ENCODE measurements at places on chromosomes 7 and 10.

- no peak for DNase-seq
Measured at GRCh38 chr7:124250297-124251034, 217.6 kb upstream of the TMEM229A start.

GRCh38 chr10:122165484-122166276 lies 105.4 kb upstream of the BTBD16 start:
- no peak for DNase-seq

GRCh38 chr10:57222603-57223002 lies 861.5 kb upstream of the ZWINT start:
- DNase-seq, result no peak

DNA sequence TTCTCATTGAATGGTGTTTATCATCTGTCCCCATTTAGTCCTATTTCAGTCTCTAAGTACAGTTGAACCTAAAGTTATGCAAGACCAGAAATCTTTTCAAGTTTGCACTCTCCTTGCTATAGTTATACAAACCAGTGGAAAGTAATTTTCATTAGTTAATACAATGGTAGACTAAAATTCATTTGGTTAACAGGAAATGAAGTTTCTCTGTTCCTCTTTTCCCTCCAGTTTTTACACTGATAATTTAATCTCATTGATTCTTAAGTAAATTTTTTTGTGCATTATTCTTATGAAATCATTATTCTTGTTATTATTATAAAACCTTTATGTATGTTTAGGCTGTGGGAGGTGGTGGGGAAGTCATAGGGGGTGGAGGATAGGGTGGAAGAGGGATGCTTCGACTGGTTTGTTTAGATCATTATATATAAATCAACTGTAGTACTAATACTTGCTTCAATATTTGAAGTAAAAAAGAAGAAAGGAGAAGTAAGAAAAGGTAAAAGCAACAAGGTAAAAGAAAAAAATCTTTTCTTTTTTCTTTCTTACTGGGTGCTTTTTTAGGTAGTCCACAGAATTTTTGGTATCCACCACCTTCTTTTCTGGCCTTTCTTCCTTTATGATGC lies 104.1 kb downstream of the GPR85 start:
- no peak for DNase-seq

DNA sequence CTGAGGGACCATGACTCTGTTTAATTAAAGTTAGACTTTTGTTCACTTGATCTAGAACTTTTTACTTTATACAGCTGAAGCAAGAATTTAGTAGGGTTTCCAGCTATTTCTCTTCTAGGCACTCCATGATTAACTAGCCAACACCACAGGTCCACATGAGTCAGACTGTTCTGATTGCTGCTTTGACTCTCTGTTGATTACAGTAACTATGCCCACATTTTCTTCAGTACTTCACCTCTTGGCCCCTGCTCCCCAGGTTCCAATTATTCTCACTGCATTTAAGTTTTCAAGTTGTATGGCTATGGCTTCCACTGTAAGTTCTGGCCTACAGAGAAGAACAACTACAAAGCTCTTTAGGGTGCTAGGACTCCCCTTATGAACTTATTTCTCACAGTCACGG lies 737.2 kb upstream of the IGFBP3 start:
- no peak for DNase-seq

- DNase-seq, result no peak
Measured at GRCh38 chr7:103348452-103348851, 1.0 kb downstream of the PSMC2 start.

GRCh38 chr10:44244745-44245600 lies 139.9 kb downstream of the CXCL12 start:
- DNase-seq, result no peak

GRCh38 chr10:546971-547590 lies 142.4 kb downstream of the DIP2C start:
- DNase-seq, result no peak

DNA sequence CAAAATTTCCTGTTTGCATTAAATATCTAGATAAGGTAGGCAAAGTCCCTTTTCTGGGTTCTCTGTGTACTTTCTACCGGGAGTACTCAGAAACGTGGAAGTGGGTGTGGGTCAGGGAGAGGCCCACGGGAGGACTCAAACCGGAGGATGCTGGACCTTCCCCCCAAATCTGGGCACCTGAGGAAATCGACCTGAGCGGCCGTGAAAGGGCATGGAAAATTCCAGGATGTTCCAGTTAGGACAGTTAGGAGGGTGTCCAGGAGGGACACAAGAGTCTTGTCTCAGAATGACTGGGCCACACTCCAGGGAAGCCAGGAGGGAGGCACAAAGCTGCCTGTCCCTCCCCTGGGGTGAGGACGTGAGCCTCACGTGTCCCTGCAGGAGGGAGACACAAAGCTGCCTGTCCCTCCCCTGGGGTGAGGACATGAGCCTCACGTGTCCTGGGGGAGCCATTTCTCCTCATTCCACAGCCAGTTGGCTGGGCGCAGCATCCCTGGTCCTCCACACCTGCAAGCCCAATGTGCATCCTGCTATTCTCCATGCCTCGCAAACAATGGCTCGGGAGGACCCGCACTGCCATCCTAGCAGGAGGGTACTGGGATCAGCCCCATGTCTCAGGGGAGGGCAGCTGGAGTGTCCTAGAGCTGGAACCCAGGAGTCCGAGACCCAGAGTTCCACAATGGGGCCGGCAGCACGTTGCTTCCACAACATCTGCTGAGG lies 190.5 kb upstream of the PPP2R2D start:
- DNase-seq, result no peak

DNA sequence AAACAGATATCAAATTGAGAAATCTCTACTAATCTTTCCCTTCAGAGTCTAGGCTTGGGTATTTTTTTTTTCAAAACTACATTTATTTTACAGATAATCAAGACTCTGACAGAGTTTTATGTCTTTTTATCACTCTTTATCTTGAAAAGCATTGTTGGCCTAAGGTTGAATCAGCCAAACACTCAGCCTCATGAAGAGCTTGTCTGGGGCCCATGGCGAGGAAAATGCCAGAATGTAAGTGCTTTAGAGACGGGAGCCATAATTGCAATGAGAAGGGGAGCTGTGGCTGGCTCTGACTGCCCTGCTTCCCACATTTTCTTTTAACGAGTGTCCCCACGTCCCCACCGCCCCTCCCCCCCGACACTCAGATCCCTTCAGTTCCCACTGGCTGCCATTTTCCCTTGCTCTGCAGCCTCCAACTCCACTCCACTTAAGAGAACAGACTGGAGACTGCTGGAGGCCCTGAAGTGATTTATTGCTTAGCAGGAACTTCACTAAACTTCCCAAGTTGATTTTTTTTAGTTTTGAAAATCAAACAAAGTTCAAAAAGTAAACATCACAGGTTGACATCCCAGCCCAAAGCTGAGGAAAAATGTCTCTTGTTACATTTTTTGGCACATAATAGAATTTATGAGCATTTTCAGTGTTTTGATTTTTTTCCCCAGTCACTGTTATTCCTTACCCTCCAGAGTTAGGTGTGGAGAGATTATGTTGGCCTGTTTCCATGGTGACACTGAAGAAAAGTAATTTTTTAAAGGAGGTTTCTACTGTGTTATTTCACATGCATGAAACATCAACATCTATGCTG lies 637.5 kb upstream of the GALNT17 start:
- DNase-seq, result no peak

DNA sequence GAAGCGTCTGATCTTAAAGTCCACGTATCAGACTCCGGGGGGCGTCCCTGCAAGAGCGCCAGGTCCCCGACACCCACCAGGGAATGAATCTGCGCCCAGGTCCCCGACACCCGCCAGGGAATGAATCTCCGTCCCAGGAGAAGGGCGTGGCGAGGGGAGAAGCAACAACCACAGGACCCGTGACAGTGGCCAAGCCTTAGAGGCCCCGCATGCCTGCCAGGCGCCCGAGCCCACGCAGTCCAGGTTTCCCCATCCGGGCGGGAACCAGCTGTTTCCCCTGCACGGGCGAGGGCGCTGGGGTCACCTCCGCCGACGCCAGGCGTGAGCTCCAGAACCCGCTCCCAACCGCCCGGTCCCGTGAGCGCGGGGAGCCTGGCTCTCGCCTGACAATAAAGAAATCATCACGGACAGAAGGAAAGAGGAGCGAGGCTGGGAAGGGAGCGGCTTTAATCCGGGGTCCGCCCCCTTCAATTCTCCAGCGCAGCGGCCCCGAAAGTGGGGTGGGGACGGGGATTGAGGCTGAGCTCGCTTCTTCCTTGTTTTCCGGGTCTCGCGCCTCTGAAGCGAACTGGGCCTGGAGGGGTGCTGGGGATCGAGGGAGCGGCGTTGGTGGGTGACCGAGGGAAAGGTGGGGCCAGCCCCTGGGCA lies 29.0 kb upstream of the BMS1 start:
- DNase-seq, result no peak

DNA sequence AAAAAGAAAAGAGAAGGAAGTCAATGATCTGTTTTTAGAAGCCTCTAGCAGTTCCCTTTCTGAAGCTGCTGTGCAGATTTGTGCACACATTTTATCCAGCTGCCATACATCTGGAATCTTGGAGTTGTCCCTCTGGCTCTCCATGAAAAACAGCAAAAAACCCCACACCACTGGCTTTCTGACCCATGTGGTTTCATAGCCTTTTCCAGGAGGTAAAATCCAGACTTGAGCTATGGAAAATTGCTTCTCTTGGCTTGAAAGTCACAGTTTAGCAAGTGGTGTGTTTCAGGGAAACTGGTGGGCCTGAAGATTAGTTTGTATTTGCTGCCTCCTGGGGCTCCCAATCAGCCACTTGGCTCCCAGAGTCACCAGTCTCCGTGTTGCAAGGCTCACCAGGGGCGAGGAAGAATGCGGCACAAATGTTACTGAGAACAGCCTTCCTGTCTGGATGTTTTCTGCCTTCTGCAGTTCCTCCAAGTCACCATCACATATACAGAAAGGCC lies 50.1 kb upstream of the ADRB1 start:
- DNase-seq, result no peak

Measured in T-helper 9 cell (primary cell).